ENCODE measurements at places on chromosomes 2 and 18. TPM values are rescaled to one million over a fixed set of nuclear protein-coding genes. Genes with fewer than 3 reads are reported as not detected.
A peak's percentile ranks its signal among the peaks of the same experiment; 100 is the strongest.

Gene PTRHD1
- total RNA-seq: 37.6 TPM

Gene KLHL29
- 2.2 TPM for total RNA-seq

Gene CHRNA1
- total RNA-seq: 0.90 TPM

Gene ZAP70
- total RNA-seq: 0.13 TPM

Gene ZNF396
- total RNA-seq: 0.51 TPM

Gene RNF138
- total RNA-seq: 38.6 TPM

- DNase-seq: no peak
These were observed 10.0 kb downstream of the KLF11 start for GRCh38 chr2:10053351-10053750.

DNA sequence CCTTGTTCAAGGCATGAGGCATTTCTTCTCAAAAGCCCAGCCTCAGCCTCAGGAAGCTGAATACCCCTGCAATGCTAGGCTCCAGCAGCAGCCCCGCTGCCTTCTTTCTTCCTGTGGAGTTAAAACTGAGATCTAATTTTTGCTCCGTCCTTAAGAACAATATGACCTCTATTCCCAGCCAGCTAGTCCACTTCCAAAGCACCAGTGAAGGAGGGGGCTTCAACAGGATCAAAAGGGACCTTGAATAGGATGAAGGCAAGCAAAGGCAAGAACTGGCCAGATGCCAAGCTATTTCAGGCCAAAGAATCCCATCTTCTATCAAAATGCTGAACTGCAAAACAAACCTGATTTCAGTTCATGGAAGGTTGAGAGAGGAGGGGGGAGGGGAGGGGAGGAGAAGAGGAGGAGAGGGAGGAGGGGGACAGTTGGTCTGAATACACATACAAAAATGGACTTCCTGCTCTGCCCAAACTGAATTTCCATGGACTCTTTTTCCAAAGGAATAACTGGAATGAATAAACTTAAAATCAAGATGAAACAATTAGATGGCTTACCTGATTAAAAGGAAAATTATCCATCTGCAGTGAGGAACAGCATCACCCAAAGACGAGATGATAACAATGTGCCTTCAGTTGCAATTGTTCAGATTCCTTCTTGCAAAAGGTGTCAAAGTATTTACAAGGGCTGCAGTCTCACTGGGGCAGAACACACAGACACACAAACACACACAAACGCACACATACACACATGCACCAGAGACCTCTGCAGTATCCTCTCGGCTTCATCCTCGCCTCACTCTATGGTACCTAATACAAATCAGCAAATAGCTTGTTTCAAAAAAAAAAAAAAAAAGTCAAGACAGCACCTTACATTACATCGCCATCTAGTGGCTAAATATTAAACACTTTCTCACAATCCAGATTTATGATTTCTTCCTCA is at the start of gene SCN1A:
SCN1A (minus strand) TSS at position 804 of the 939 bp plus-strand sequence. CDS start 54,399 bp downstream, outside the sequence.
- peak; percentile 55 for DNase-seq

- no peak for DNase-seq
These were observed 85.9 kb downstream of the HRH4 start for GRCh38 chr18:24546307-24546706.

- no peak for DNase-seq
These were observed 100.4 kb upstream of the FIGN start for GRCh38 chr2:163836167-163836566.
